ENCODE measurements at places on chromosomes 11 and 22.

- no peak for DNase-seq
These were observed 12.5 kb downstream of the MGAT3 start for GRCh38 chr22:39469326-39469680.

GRCh38 chr11:36122671-36123070, 166.6 kb downstream of the COMMD9 start:
- no peak for DNase-seq

- DNase-seq: no peak
These were observed 55.4 kb downstream of the NAT10 start for GRCh38 chr11:34160791-34161190.

GRCh38 chr11:125297346-125297915, 132.9 kb downstream of the PKNOX2 start:
- no peak for DNase-seq

GRCh38 chr22:24953384-24954113, 1.0 kb downstream of the KIAA1671 start:
- no peak for DNase-seq

DNA sequence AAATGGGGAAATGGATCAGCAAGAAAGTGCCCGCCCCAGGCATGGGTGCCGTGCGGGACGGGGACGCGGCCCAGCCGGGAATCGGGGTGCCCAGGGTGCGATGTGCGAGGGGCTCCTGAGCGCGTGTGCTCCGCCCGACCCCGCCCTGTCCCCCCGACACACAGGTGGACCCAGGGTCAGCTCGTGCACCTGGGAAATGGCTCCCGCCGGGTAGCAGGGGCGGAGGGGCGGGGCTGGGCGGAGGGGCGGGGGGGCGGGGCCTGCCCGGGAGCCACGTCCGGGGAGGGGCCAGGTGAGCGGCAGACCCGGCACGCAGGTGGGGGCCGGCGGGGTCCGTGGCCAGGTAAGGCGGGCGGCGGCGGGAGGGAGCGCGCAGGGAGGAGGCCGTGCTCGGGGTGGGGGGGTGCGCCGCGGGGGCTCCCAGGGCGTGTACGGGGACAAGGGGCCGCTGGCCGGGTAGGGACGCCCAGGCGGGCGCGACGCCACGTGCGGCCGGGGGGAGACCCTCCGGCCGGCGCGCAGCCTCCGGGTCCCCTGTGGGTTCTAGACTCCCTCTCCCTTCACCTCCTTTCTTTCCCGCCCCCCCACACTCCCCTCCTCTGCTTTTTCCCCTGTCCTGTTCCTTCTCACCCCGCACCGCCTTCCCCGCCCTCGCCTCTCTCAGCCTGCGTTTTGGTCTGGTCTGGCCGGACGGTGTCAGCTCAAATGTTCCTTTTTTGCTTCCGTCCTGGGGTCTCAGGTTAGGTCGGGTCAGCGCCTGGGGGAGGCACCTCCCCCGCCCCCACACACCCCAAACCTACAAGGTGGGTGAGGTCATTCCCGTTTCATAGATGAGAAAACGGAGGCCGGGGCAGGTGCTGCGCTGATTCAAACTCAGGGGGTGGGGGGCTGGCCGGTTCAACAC, at the start of gene ARHGAP8:
ARHGAP8 (plus strand) TSS at position 291 of the 904 bp plus-strand sequence. CDS start 33,953 bp downstream, outside the sequence.
- DNase-seq: no peak

GRCh38 chr11:70046089-70046488, 32.0 kb upstream of the ANO1 start:
- DNase-seq: no peak
